ENCODE measurements at places on chromosomes 2 and 18. TPM values are rescaled to one million over a fixed set of nuclear protein-coding genes. Genes with fewer than 3 reads are reported as not detected.

The INPP4A gene
- 5.8 TPM for total RNA-seq

The HAAO gene
- not detected for total RNA-seq

The REG1B gene
- not detected for total RNA-seq

The BOLA3 gene
- total RNA-seq, result 138 TPM

The RTP5 gene
- total RNA-seq, result not detected

The GPC1 gene
- 242 TPM for total RNA-seq

The TSPYL6 gene
- total RNA-seq, result not detected

The LGALSL gene
- total RNA-seq, result 8.7 TPM

The CRYBA2 gene
- total RNA-seq, result not detected

Measured in A549 treated with Mapracorat at 1 μM for 4 hours (cell line).